ENCODE measurements at places on chromosomes 12 and 14.

GRCh38 chr14:89000007-89000942, 175.8 kb downstream of the TTC8 start:
- DNase-seq, result no peak

DNA sequence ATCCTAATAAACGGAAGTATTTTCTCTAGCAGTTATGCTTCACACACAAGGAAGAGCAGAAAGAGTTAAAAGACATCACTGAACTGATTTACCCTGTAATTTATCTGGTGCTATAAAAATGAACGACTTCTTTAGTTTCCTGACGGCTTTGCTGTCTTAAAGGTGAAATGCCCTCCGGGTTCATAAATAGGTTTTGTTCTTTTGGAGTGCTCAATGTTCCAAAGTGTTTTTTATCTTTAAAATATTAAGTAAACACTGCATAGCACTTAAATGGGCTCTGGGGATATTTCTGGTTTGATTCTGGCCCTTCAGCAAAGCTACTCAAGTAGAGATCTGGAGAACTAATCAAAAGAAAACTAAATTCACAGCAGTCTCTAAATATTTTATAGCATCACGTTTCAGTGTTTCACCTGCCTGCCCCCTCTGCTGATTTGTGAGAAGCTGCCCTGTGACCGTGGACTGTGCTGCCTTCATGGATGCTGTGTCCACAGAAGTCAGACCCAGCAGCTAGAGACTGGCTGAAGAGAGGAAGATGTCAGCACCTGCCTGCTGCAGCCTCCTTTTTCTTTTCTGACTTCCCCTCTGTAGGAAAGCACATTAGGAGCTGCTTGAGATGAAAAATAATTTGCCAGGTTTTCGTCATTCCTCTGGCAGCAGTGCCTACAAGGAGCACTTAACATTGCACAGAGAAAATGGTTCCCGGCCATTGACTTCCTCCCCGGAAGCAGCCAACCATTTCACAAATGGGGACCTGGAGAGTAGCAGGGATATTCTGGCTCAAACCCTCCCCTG, 205.1 kb upstream of the FSCB start:
- no peak for DNase-seq

DNA sequence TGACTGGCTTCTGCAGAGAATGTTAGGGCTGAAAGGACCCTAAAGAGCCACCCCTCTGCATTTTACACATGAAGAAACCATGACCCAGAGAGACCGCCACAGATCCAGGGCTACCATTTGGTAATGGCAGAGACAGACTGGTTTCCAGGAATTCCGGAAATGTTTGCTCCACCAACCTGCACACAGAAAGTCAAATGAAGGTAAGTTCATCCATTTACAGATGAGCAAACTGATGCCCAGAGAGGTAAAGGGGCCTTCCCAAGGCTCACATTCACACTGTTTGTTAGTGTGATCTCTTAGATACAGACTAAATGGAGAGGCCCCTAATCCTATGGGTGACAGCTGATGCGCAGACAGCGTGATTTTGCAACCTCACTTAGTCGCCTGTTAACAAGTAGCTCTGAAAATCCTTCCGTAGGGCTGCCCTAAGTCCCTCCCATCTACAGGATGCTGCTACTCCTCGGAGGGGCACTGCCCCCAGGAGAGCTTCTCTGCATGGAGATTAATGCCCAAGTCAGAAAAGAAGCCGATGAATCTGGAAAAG, 33.8 kb downstream of the ZFP36L1 start:
- no peak for DNase-seq

- no peak for DNase-seq
Measured at GRCh38 chr14:74144789-74145188, 60.0 kb downstream of the LIN52 start.

DNA sequence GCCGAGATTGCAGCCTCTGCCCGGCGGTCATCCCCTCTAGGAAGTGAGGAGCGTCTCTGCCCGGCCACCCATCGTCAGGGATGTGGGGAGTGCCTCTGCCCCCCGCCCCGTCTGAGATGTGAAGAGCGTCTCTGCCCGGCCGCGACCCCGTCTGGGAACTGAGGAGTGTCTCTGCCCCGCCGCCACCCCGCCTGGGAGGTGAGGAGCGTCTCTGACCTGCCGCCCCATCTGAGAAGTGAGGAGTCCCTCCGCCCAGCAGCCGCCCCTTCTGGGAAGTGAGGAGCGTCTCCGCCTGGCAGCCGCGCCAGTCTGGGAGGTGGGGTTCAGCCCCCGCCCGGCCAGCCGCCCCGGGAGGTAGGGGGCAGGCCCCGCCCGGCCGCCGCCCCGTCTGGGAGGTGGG, 544.0 kb downstream of the CCER1 start:
- DNase-seq, result no peak

- DNase-seq, result no peak
Measured at GRCh38 chr12:13208533-13209435, 12.3 kb downstream of the EMP1 start.

Measured in activated CD4-positive, CD25-positive, alpha-beta regulatory T cell (primary cell).